Thoracic aorta (tissue), 2 donors: ENCODE measurements at places on chromosomes 3 and 15. TPM values are rescaled to one million over a fixed set of nuclear protein-coding genes. Genes with fewer than 3 reads are reported as not detected.

The SLC12A1 gene
- total RNA-seq, result 0.68 TPM

The CHAC1 gene
- 7.3 TPM for total RNA-seq

DNA sequence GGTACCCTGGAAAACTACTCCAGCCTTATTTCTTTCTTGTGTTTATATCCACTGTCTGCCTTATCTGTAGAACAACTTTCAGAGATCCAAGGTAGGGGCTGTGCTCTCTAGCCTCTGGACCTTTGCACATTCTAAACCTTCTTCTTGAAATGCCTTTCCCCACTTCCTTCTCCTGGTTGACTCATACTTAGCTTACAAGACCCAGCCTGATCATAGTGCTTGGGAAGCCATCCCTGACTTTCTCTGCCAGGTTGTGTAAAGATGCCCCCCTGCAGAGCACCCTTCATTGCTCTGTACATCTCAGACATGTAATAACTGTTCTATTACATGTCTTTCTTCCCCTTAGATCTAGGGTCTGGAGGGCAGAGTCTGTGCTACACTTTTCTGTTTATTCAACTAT is 50.1 kb downstream of the PPM1L start:
- no peaks in the 10 kb centered on the region for H3K36me3 ChIP-seq
- no peak overlapping the region for H3K27ac ChIP-seq
- DNase-seq, result no peak
- H3K4me1 ChIP-seq, result peaks cover 32% of the 10 kb centered on the region
- H3K4me3 ChIP-seq, result no peak overlapping the region
- no peaks in the 10 kb centered on the region for H3K27me3 ChIP-seq

GRCh38 chr15:82680200-82681102 is 29.2 kb downstream of the AP3B2 start:
- no peaks in the 10 kb centered on the region for H3K4me1 ChIP-seq
- no peak overlapping the region for H3K27ac ChIP-seq
- no peak for DNase-seq
- H3K27me3 ChIP-seq, result no peaks in the 10 kb centered on the region

DNA sequence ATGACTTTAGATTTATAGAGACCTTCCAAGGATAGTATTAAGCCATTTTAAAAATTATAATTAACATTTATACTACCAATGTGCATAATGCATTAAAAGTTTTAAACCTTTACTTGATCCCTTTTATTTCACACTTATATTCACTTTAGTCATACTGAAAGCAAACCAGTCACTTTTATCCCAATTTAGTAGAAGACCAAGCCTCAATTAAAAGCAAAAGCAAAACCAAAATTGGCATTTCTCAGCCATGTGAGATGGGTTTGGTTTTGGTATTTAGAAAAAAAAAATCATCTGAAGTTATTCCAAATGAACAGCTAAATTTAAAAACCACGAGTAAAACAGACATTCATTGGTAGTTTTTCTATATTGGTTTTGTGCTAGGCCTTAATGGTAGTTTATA is 249.4 kb downstream of the LPP start:
- H3K27ac ChIP-seq, result no peak overlapping the region
- H3K4me3 ChIP-seq, result no peak overlapping the region
- no peak for DNase-seq
- no peaks in the 10 kb centered on the region for H3K27me3 ChIP-seq
